Cerebellar cortex (tissue), 1 donor: ENCODE measurements at places on chromosomes 1 and 21.

GRCh38 chr1:109114342-109114674, 393 bp downstream of the ELAPOR1 start:
- peak; percentile 23 for DNase-seq

- DNase-seq, result no peak
Observed at GRCh38 chr1:66436378-66437135, 97.4 kb upstream of the SGIP1 start.

DNA sequence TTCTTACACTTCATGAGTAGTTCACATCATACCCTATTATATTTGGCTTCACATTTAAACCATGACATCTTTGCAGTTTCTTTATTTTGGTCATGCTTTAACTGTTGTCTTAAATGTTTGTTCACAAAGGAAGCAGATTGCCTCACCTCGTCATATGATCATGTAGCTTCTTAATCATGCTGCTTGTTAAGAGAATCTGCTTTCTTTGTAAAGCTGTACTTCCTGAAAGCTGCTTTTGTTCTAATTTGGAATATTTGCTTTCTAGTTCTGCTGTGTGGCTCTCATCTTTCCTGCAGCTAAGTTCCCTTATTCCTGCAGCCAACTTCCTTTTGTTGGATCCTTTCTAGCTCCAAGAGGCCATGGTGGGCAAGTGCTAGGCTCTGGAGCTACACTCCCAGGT, 62.9 kb upstream of the SIM2 start:
- DNase-seq, result no peak

- DNase-seq, result no peak
Observed at GRCh38 chr21:33116676-33117075, 46.7 kb downstream of the OLIG1 start.

DNA sequence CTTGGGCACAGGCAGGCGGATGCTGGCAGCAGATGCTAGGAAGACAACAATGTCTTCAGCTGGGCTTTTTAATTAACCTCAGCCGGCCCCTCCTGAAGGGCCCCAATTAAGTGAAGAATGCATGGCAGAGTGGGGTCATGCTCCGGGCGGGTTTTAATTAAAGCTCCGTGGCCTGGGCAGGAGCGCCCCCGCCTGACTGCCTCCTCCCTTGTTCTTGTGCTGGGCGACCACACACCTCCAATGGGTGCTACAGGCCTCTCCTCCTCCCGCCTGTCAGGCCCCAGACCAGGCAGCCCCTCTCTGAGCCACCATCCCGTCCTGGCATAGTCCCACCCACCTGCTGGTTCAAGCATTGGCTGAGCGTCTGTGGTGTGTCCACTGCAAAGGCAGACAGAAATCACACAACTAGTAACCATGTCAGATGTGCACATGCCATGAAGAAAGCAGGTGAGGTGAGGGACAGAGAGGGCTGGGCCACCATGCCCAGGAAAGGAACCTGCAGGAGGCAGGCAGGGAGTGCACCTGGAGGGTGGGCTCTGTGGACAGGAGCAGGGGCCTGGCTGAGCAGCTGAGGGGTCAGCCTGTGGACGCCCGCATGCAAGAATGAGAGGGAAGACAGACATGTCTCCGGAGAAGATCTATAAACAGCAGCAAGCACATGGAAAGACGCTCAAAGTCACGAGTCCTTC, 8.5 kb upstream of the ARF1 start:
- no peak for DNase-seq

- DNase-seq, result no peak
Observed at GRCh38 chr1:36128126-36128904, 3.3 kb upstream of the COL8A2 start.

GRCh38 chr21:42841156-42841915, 38.0 kb downstream of the WDR4 start:
- no peak for DNase-seq

DNA sequence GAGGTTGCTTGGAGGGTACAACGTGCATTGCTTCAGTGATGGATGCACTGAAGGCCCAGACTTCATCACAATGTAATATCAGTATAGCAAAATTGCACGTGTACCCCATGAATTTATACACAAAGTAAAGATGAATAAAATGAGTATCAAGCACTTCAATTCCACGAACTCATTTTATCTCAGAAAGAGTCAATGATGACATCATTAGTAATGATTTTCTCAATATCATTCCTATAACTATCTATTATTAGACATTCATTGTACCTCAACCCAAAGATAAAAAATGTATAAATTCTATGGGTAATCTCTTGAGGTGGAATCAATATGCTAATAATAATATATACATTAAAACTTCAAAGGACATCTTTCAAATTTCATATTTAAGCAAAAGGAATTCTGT, 208.4 kb downstream of the COL11A1 start:
- no peak for DNase-seq

- no peak for DNase-seq
Observed at GRCh38 chr1:180144659-180145357, 9.9 kb upstream of the QSOX1 start.

DNA sequence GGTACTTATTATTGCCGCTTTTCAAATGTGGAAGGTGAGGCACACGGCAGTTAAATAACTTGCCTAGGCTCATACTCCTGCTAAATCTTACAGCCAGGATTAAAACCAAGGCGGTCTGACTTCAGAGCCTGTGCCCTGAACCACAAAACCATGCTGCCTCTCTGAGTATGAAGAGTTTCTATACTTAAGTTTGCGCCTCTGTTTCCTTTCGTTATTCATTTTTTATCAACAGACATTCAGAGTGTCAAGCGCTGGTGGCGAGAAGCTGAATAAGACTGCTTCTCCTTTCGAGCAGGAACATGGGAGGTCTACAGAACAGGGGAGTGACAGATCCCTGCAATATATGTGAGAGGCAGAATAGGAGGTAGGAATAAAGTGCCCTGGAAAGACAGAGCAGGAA, 96.0 kb upstream of the DUSP10 start:
- DNase-seq, result no peak

DNA sequence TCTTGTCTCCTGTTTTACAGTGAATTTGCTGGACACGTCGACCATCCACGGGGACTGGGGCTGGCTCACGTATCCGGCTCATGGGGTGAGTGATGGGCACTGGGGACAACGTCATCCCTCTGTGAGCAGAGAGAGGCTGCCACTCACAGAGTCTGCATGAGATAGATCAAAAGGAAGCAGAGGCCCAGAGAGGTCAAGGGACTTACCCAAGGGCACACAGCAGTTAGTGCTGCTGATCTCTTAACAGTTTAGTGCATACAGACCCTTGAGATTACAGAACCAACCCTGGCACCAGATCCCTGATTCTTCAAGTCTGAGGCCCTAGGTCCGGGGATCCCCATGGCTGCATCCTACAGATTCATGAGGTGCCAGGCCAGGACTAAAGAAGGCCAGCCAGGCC, 6.0 kb downstream of the EPHA8 start:
- no peak for DNase-seq

DNA sequence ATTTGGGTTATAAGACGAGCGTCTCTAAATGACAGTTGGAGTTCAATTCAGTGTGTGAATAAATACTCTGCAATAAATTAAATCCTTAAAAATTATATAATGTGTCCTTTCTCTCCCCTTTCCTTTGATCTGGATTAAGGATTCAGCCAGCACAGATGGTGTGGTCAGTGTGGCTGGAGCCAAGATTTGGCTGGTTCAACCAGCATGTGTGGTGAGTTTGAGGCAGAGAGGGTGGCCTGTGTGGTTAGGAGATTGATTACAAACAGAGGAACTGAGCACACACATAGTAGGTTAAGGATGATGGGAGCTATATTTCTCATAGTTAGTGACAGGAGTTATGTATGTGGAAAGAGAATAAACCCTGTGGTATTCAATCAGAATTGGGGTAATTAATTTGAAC, 14.2 kb upstream of the AMIGO1 start:
- DNase-seq, result peak; percentile 85

GRCh38 chr1:179141592-179142251, 59.9 kb downstream of the TOR3A start:
- no peak for DNase-seq

DNA sequence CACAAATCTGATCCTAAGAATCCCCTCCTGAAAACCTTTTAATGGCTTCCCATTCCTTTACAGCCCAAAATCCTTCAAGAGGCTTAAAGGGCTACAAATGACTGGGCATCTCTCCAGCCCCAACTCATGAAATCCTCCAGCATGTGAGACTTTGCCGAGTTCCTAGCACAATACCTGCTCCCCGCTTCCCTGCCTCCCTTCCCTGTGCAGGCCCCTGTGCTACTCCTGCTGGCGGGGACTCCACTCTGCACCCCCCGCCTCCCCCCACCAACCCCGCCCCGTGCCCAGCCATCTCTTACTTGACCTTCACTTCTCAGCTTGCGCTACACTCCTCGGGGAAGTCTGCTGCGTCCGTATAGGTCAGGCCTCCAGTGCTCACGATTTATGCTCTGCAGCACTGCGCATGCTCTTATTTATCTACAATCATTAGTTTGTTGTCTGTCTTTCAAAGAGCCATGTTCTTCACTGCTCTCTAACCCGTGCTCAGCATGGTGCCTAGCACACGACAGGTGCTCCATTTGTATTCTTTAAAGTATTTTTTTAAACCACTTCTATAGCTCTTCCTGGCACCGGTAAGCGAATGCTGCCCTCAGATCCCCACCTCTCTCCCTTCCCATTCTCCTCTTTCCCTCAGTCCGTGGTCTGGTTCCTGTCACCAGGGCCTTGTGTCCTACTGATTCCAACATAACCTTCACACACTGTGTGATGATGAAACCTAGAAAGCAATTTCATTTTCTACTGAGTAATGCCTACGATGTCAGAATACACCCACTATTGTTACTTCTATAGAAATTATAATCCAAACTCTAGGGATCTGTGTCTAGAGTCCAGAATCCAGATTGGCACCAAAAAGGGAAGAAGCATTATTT, 37.5 kb upstream of the PLA2G2C start:
- DNase-seq, result no peak

- no peak for DNase-seq
Observed at GRCh38 chr1:193011406-193011805, 47.8 kb downstream of the UCHL5 start.
